ENCODE measurements at places on chromosomes 4 and X. TPM values are rescaled to one million over a fixed set of nuclear protein-coding genes. Genes with fewer than 3 reads are reported as not detected.
A peak's percentile ranks its signal among the peaks of the same experiment; 100 is the strongest.

The CPLX1 gene
- total RNA-seq: 16.5 TPM

The OR13H1 gene
- total RNA-seq: not detected

The FDCSP gene
- 0.49 TPM for total RNA-seq

The PDZD4 gene
- total RNA-seq: 3.2 TPM

The ZNF185 gene
- 3.6 TPM for total RNA-seq

The DRD5 gene
- total RNA-seq: not detected

The GIMD1 gene
- total RNA-seq: not detected

The ETDA gene
- total RNA-seq: not detected

The SORCS2 gene
- 0.54 TPM for total RNA-seq

The PAK3 gene
- total RNA-seq: 0.25 TPM

The ART3 gene
- total RNA-seq: 1.8 TPM

The DKC1 gene
- total RNA-seq: 28.5 TPM

- no peak for DNase-seq
- no peaks in the 10 kb centered on the region for H3K27me3 ChIP-seq
- no peak overlapping the region for H3K4me3 ChIP-seq
- H3K4me1 ChIP-seq: no peaks in the 10 kb centered on the region
These were observed 404.1 kb downstream of the RAPGEF2 start for GRCh38 chr4:159506801-159507517.

DNA sequence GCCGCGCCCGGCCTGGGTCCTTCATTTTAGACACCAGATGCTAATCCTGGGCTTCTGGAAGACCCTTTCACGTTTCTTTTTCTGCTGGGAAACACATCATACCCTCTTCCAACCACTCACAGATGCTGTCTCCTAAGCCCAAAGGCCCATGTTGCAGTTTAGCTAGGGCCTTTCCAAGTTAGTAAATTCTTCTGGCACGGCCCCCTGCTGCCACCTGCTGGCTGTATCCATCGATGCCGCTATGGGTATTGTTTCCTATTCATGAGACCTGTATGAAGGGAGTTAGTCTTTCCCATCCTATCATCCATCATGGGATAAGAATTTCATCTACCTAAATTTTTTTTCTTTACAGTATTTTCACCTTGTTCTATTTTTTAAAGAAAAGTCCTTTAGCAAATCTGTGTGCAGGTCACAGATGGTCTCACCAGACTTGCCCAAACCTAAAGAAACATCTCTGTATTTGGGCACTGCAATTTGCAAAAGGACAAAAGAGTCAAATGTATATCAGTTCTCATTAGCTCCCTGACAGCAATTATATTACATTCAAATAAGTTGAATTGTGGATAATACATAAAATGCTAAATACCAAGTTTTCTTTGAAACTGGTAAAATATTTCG, 37.8 kb upstream of the SLC9A7 start:
- no peaks in the 10 kb centered on the region for H3K4me1 ChIP-seq
- H3K27me3 ChIP-seq: no peaks in the 10 kb centered on the region
- H3K27ac ChIP-seq: no peak overlapping the region
- H3K36me3 ChIP-seq: no peaks in the 10 kb centered on the region
- no peak overlapping the region for H3K4me3 ChIP-seq
- DNase-seq: peak; percentile 73

DNA sequence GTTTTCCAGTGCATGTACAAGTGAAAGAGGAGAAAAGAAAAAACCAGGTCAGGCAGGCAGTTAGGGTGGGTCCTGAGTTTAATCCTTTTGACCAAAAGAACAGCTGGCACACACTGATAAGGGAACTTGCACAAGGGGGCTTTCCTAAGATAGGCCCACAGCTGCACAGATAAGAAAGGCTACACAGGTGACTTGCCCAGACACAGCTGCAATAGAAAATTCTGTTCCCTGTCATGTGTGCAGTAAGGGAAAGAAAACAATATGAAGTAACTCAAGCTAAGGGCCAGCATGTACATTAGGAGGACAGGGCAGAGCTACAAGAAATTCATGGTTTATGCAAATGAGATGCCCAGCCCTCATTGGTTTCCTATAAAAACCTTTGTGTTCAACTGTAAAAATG, 32.9 kb downstream of the LUZP4 start:
- no peak overlapping the region for H3K4me3 ChIP-seq
- H3K27me3 ChIP-seq: no peaks in the 10 kb centered on the region

DNA sequence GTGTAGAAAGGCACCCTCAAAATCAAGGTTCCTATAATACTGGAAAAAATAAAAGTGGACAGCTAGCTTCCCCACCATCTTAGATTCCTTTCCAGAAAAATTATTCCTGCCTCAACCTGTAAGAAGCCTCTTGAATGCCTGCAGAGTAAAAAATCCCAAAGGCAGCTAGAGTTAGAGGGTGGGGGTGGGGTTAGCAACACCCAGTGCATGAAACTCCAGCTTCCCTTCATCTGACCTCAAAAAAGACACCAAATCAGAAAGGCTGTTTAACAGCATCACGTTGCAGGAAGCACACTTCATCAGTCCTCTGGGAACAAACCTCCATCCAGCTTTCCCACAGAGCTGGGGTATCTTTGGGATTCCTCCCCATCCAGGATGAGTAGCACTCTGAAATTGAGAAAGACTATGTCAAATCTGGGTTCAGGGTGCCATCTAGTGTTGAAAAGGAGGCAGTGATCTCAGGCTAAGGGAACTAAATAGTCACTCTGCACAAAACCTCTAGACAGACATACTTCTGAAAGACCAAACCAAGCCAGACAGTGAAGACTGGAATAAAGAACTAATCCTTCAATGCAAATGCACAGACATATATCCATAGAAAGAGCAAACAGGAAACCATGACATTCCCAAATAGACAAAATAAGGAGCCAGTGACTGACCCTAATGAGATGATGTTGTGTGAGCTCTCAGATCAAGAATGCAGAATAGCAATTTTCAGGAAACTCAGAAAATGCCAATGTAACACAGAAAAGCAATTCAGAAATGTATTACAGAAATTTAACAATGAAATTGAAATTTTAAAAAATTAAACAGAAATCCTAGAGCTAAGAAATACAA, 97.9 kb downstream of the ARHGEF9 start:
- H3K36me3 ChIP-seq: no peaks in the 10 kb centered on the region
- no peaks in the 10 kb centered on the region for H3K4me1 ChIP-seq
- no peak overlapping the region for H3K4me3 ChIP-seq
- H3K27me3 ChIP-seq: no peaks in the 10 kb centered on the region
- DNase-seq: no peak
- no peak overlapping the region for H3K27ac ChIP-seq

DNA sequence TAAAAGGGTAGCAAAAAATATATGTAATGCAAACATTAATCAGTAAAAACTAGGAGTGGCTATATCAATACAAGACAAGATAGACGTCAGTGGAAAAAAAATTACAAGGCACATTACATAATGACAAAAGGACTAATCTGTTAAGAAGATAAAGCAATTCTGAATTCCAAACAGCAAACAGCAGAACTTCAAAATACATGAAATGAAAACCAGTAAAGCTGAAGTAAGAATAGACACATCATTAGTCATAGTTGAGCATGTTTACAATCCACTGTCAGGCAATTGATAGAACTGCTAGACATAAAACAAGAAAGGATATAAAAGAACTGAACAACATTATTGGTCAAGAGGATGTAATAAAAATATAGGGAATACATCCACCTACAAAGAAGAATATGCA, 12.2 kb downstream of the SULT1B1 start:
- H3K27ac ChIP-seq: no peak overlapping the region
- no peak overlapping the region for H3K4me3 ChIP-seq
- no peaks in the 10 kb centered on the region for H3K36me3 ChIP-seq
- H3K4me1 ChIP-seq: no peaks in the 10 kb centered on the region
- DNase-seq: no peak

- no peaks in the 10 kb centered on the region for H3K4me1 ChIP-seq
- peak; percentile 66 for DNase-seq
- no peaks in the 10 kb centered on the region for H3K36me3 ChIP-seq
These were observed 151.2 kb upstream of the SLC4A4 start for GRCh38 chr4:71187404-71188155.

GRCh38 chr4:52600275-52600674, 58.8 kb downstream of the USP46 start:
- DNase-seq: no peak
- no peaks in the 10 kb centered on the region for H3K36me3 ChIP-seq
- H3K4me1 ChIP-seq: no peaks in the 10 kb centered on the region

DNA sequence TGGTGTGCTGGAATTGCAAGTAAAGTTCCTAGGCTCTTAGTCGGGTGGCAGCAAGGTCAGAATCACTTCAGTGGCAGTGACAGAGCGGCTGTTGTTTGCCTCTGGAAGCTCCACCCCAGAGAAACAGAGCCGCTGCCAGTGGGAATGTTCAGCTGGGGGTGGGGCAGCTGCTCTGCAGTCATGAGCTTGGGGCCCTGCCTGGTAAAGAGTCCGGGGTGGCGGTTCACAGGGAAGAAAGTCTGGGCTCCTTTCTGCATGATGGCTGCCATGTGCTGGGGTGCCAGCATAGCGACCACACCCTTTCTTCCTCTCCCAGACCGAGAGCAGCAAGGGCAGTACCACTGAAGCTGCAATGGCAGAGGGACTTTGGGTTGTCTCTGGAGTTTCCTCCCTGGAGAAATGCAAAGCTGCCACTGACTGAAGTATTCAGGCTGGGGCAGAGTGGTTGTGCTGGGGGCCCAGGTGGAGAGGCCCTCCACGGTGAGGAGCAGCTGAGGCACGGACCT, 108.8 kb upstream of the CENPE start:
- H3K4me3 ChIP-seq: no peak overlapping the region
- no peaks in the 10 kb centered on the region for H3K4me1 ChIP-seq
- no peak overlapping the region for H3K27ac ChIP-seq
- DNase-seq: peak; percentile 22

- H3K4me1 ChIP-seq: no peaks in the 10 kb centered on the region
- H3K27ac ChIP-seq: no peak overlapping the region
- H3K27me3 ChIP-seq: no peaks in the 10 kb centered on the region
- H3K36me3 ChIP-seq: no peaks in the 10 kb centered on the region
These were observed 65.9 kb downstream of the ZNF711 start for GRCh38 chrX:85309717-85310116.

DNA sequence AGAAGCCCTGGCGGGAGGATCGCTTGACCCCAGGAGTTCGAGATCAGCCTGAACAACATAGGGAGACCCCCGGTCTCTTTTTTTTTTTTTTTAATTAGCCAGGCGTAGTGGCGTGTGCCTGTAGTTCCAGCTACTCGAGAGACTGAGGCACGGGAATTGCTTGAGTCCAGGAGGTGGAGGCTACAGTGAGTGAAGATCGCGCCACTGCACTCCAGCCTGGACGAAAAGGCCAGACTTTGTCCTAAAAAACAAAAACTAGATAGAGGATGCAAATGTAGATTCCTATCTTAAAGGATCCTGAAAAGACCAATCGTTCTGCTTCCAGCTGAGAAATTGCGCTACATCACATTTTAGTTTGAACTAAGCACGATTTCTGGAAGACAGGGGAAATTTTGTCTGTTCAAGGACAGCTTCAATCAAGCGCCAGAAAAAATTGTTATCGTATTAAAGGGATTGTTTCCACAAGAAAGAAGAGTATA, 627 bp upstream of the HSD17B11 start:
- H3K27me3 ChIP-seq: no peaks in the 10 kb centered on the region
- no peak for DNase-seq
- H3K36me3 ChIP-seq: no peaks in the 10 kb centered on the region
- peak overlapping the region; percentile 52 for H3K4me3 ChIP-seq
- peak overlapping the region; percentile 92 for H3K27ac ChIP-seq

GRCh38 chr4:40856277-40856839, 106.6 kb downstream of the NSUN7 start:
- H3K36me3 ChIP-seq: no peaks in the 10 kb centered on the region
- H3K4me1 ChIP-seq: peaks cover 3% of the 10 kb centered on the region
- H3K27me3 ChIP-seq: no peaks in the 10 kb centered on the region
- peak overlapping the region; percentile 27 for H3K4me3 ChIP-seq

DNA sequence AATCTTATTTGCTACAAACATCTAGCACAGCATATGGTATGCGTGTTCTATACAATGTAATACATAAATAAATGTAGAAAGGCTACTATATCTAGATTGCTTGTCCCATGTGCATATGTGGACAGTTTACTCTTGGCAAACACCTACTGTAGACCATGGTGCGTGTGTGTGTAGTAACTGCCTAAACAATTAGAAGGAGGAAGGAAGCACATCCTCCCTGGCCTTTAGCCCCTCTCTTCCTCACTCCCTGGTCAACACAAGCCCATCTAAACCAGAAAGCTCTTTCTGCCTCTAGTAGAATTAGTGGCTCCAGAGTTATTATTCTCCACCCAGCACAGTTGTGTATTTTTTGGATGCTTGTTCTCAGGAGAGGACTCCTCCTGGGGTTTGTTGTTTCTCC, 73.9 kb downstream of the KDR start:
- no peak overlapping the region for H3K27ac ChIP-seq
- no peak overlapping the region for H3K4me3 ChIP-seq
- no peak for DNase-seq
- no peaks in the 10 kb centered on the region for H3K36me3 ChIP-seq

GRCh38 chrX:132218100-132218812, 991 bp downstream of the RAP2C start:
- peak overlapping the region; percentile 39 for H3K4me3 ChIP-seq
- no peaks in the 10 kb centered on the region for H3K36me3 ChIP-seq
- DNase-seq: peak; percentile 83
- peak overlapping the region; percentile 73 for H3K27ac ChIP-seq

GRCh38 chr4:161577579-161578301, 586.1 kb downstream of the FSTL5 start:
- H3K4me3 ChIP-seq: no peak overlapping the region
- H3K27me3 ChIP-seq: no peaks in the 10 kb centered on the region
- H3K36me3 ChIP-seq: no peaks in the 10 kb centered on the region
- no peak overlapping the region for H3K27ac ChIP-seq
- H3K4me1 ChIP-seq: no peaks in the 10 kb centered on the region
- no peak for DNase-seq

DNA sequence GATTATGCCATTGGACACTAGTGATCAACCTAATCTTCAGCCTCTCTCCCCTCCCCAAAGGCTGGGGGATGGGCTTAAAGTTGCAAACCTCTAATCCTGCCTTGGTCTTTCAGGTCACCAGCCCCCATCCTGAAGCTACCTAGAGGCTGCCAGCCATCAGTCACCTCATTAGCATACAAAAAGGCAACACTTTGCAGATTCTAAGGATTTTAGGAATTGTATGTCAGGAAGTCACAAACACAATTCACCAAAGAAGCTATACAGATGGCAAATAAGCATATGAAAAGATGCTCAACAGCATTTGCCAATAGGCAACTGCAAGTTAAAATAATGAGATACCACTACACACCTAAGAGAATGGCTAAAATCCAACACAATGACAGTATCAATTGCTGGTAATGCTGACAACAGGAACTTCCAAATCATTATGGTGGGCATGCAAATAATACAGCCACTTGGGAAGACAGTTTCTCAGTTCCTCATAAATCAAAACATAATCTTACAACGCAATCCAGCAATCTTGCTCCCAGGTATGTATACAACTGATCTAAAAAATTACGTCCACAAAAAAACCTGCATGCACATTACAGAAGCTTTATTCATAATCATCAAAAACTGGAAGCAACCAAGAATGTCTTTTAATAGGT, 9.0 kb upstream of the PIM2 start:
- H3K27me3 ChIP-seq: no peaks in the 10 kb centered on the region
- H3K36me3 ChIP-seq: no peaks in the 10 kb centered on the region
- DNase-seq: no peak
- H3K4me1 ChIP-seq: no peaks in the 10 kb centered on the region

- no peaks in the 10 kb centered on the region for H3K27me3 ChIP-seq
- no peaks in the 10 kb centered on the region for H3K4me1 ChIP-seq
- no peak overlapping the region for H3K27ac ChIP-seq
These were observed 60.7 kb upstream of the HAND2 start for GRCh38 chr4:173590697-173591096.
